T-cell (primary cell): ENCODE measurements at places on chromosomes 1 and 21.

DNA sequence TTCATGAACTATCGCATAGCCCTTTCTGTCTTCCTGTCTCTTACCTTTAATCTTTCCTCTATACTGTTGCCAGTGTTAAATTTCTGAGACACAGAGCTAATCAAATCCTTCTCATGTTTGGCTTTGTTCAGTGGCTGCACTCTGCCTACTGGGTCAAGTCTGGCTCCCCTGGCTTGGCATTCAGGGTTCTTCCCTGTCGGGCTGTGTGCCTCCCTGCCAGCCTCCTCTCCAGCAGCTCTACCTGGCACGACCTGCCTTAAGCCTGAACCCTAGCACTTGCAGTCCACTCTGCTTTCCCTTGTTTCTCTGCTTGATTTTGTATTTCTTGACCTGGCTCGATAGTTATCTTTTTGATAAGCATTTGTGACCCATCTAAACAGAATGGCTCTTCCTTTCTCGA lies 26.2 kb upstream of the GPR88 start:
- H3K4me3 ChIP-seq, result no peak overlapping the region
- H3K4me1 ChIP-seq, result no peaks in the 10 kb centered on the region
- no peaks in the 10 kb centered on the region for H3K27me3 ChIP-seq
- peaks cover 76% of the 10 kb centered on the region for H3K36me3 ChIP-seq
- no peak overlapping the region for H3K27ac ChIP-seq

DNA sequence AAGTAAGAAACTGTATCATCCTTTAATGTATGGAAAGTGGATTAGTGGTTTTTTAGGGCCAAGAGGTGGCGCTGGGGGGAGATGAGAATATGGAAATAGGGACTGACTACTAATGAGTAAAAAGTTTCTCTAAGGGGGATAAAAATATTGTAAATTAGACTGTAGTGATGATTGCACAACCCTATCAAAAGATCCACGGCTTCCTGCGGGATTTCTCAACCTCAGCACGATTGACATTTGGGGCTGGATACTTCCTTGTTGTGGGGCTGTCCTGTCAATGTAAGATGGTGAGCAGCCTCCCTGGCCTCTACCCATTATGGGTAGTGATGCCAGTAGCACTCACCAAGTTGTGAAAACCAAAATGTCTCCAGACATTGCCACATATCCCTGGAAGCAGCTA lies 36.0 kb upstream of the PRDM2 start:
- H3K4me3 ChIP-seq, result no peak overlapping the region
- no peak for DNase-seq
- H3K27ac ChIP-seq, result no peak overlapping the region
- peaks cover 11% of the 10 kb centered on the region for H3K27me3 ChIP-seq

- no peak for DNase-seq
- H3K27me3 ChIP-seq, result no peaks in the 10 kb centered on the region
- H3K27ac ChIP-seq, result no peak overlapping the region
- no peak overlapping the region for H3K4me3 ChIP-seq
- H3K4me1 ChIP-seq, result peaks cover 6% of the 10 kb centered on the region
Measured at GRCh38 chr1:77316966-77317365, 35.1 kb downstream of the AK5 start.

GRCh38 chr1:168991667-168992475 lies 114.6 kb upstream of the ATP1B1 start:
- no peak overlapping the region for H3K27ac ChIP-seq
- H3K27me3 ChIP-seq, result no peaks in the 10 kb centered on the region
- no peak overlapping the region for H3K4me3 ChIP-seq
- H3K36me3 ChIP-seq, result no peaks in the 10 kb centered on the region
- DNase-seq, result no peak

DNA sequence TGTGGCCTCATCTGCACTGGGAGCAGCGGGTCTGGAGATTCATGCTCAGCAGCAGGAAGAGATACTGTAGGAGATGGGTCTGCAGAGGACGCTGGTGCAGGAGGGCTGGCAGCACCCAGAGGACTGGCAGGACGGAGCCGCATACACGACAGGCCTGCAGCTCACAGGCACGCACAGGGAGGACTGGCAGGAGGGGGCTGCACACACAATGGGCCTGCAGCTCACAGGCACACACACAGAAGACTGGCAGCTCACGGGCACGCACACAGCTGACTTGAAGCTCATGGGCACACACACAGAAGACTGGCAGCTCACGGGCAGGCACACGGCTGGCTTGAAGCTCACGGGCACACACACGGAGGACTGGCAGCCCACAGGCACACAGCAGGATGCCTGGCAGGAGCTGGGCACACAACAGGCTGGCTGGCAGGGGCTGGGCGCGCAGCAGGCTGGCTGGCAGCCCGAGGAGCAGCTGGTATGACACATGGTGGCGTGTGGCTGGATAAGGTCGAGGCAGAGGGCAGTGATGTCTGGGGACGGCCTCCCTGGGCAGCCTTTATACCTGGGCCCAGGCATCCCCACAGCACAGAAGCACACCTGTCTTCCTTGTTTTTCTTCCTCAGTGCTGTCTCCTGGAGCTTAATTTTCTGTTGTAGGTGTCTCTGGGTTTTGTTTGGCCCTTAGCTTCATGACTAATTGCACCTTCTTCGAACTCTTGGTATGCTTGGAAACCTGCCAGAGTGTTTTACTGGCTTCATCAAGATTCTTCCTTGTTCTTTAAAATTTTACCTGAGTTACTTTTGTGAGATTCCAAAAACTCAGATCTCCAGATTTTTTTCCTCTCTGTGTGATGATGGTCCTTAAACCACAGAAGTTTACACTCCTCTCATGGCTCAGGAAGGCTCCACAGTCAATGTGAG lies at the start of gene KRTAP12-2:
TSS of gene KRTAP12-2 (minus strand) at position 527 of the 920 bp plus-strand sequence. CDS start at position 486, 41 bp downstream.
- H3K4me1 ChIP-seq, result no peaks in the 10 kb centered on the region
- H3K36me3 ChIP-seq, result no peaks in the 10 kb centered on the region
- no peak for DNase-seq
- H3K27ac ChIP-seq, result no peak within 1 kb of the TSS
- H3K27me3 ChIP-seq, result peaks cover 7% of the 10 kb centered on the region
- H3K4me3 ChIP-seq, result no peak within 1 kb of the TSS

DNA sequence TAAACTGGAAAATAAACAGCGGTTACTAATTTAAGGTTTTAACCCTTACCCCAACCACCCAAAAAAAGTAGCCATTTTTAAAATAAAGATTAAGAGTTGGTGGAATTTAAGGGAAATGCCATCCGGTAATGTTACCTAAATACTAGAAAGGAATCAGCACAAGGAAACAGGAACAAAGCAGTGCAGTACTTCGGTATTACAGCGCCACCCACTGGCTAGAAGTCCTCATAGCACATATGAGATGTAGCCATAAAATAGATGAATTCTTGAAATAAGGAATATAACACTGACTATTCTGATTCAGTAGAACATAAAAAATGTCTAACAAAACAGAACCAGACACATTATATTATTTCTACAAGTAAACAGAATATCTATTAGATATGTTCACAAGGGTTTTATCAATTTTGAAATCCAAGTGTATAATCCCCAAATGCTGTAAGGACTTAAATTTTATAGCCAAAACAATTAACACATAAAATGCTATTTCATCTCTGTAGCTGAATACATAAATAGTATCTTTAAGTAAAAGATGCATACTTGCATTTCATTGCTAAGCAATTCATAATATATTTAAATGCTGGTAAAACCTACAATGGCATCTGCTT lies 58.8 kb downstream of the FRRS1 start:
- no peaks in the 10 kb centered on the region for H3K27me3 ChIP-seq
- H3K4me3 ChIP-seq, result no peak overlapping the region
- no peaks in the 10 kb centered on the region for H3K36me3 ChIP-seq
- DNase-seq, result peak; percentile 37
- peaks cover 13% of the 10 kb centered on the region for H3K4me1 ChIP-seq

DNA sequence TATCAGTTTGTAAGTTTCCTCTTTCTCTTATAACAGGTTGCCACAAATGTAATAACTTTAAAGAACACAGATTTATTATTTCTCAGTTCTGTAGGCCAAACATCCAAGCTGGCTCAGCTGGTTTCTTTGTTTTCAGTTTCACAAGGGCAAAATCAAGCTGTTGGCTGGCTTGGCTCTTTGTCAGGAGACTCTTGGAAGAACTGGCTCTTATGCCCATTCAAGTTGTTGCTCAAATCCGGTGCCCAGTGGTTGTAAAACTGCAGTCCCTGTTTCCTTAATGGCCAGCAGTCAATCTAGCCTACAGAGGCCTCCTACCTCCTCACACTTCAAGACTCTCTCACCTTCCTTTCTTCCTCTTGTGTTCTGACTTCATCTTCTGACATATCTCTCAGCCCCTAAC lies 1171.0 kb downstream of the MRPL39 start:
- H3K4me3 ChIP-seq, result no peak overlapping the region
- H3K4me1 ChIP-seq, result no peaks in the 10 kb centered on the region
- no peaks in the 10 kb centered on the region for H3K27me3 ChIP-seq
- no peak overlapping the region for H3K27ac ChIP-seq

GRCh38 chr1:98417820-98418219 lies 243.7 kb upstream of the SNX7 start:
- H3K27ac ChIP-seq, result no peak overlapping the region
- no peaks in the 10 kb centered on the region for H3K36me3 ChIP-seq
- H3K27me3 ChIP-seq, result no peaks in the 10 kb centered on the region
- no peak overlapping the region for H3K4me3 ChIP-seq
- no peak for DNase-seq

DNA sequence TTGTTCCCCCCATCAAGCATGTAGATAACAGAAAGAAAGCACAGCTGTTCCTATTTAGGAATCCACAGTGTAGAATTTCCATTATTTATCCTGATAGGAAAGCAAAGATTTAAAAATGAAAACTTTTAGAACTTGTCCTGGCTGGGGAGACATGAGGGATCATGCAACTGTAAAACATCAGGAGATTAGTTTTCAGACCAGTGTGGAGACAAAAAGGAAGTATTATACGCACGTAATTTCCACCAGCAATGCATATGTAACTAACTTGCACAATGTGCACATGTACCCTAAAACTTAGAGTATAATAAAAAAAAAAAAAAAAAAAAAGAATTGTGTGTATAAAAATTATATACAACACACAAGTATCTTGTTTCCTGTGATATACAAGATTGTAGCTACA lies 172.4 kb downstream of the NEGR1 start:
- no peak for DNase-seq
- no peak overlapping the region for H3K27ac ChIP-seq
- no peak overlapping the region for H3K4me3 ChIP-seq
- H3K36me3 ChIP-seq, result no peaks in the 10 kb centered on the region

DNA sequence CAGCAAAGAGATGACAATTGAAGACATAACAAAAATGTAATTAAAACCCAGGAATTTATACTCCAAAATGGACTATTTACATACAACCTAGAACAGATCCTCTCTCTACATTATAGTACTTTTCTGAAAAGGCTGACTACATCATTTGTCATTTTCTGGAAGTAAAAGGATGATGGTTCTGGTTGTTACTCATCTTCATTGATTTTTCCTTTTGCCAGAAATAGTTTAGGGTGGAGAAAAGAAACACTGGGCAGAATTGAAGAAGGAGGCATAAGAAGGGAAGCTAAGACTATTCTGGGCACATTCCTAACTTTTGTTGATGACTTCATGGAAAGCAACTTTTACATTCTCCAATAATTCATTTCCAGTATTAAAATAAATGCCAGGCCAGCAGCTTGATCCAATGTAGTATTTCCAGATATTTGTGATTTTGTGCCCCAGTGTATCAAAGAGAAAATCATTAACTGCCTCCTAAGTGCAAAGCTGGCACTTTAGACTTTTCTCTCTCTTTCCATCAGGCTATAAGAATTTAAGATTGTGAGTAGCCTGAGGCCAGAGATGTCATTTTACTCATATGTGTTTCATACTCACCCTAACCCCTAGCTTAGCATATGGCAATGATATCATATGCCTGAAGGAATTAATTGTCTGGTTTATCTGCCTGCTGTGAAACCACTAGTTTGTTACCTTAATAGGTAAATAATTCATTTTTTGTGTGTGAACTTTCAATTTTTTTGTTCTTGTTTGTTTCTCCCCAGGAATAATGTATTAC lies 369.5 kb upstream of the LYPLAL1 start:
- no peaks in the 10 kb centered on the region for H3K4me1 ChIP-seq
- H3K4me3 ChIP-seq, result no peak overlapping the region
- no peaks in the 10 kb centered on the region for H3K36me3 ChIP-seq
- H3K27me3 ChIP-seq, result no peaks in the 10 kb centered on the region
- DNase-seq, result no peak
- no peak overlapping the region for H3K27ac ChIP-seq

DNA sequence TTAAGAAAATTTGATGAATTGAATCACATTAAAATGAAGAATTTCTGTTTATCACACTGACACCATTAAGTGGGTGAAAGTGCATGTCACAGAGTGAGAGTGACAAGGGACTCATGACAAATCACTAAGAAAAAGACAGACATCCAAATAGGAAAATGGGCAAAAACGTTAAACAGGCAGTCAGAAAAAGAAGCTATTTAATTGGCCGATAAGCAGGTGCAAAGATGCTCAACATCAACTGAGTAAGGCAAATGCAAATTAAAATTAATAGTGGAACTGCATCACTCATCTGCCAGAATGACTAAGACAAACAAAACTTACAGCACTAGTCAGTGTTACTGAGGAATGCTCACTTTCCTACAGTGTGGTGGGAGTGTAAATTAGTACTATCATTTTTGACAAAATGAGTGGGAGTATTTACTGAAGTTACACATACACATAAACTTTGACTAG lies 39.2 kb upstream of the RUNX1 start:
- no peak for DNase-seq
- H3K4me3 ChIP-seq, result no peak overlapping the region
- H3K4me1 ChIP-seq, result no peaks in the 10 kb centered on the region

DNA sequence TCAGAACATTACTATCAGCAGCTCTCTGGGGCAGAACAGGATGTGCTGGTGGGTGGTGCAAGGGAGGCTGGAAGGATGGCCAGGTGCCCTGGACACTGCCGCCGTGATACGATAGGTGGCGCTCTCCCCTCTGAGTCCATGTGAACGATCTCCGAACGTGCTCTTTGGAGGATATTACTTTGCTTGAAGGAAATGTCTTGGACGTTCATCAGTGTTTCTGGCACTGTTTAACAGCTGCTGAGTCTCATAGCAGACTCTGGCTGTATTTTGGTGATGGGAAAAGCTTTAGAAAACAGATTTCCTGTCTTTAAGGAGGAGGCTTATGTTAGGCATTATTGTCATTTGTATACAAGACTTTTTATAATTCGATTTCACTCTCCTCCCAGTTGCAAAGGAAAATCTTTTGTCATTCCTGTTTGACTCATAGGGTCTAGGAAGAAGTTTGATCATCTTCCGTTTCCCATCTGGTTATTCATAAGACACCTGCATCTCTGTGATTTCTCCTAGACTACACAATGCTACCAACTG lies 386.2 kb upstream of the ADGRL2 start:
- no peak overlapping the region for H3K4me3 ChIP-seq
- no peaks in the 10 kb centered on the region for H3K27me3 ChIP-seq
- H3K27ac ChIP-seq, result no peak overlapping the region
